ENCODE measurements at places on chromosomes 16 and 17.

GRCh38 chr17:56173958-56174835, 20.9 kb downstream of the ANKFN1 start:
- DNase-seq: no peak

DNA sequence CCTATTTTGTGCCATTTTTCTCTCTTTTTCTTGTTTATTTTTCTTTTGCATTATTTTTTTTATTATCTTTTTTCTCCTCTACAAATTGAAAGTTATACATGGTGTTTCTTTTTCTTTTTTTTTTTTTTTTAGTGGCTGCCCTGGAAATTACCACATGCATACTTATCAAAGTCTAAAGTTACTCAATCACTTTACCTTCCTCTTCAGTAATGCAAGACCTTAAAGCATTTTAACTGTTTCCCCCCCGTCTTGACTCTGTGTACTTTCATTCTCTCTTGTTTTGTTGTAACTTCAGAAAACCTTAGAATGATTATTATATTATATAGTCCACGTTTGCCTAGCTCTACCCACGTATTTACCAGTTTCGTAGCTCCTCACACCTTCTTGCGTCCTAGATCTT, 33.3 kb upstream of the SMPD3 start:
- DNase-seq: no peak

GRCh38 chr16:56985288-56985961, 3.9 kb upstream of the NLRC5 start:
- DNase-seq: no peak

GRCh38 chr17:17813055-17813724, 23.6 kb downstream of the SREBF1 start:
- no peak for DNase-seq

- DNase-seq: no peak
These were observed 7.2 kb downstream of the ARL2BP start for GRCh38 chr16:57252148-57252721.

DNA sequence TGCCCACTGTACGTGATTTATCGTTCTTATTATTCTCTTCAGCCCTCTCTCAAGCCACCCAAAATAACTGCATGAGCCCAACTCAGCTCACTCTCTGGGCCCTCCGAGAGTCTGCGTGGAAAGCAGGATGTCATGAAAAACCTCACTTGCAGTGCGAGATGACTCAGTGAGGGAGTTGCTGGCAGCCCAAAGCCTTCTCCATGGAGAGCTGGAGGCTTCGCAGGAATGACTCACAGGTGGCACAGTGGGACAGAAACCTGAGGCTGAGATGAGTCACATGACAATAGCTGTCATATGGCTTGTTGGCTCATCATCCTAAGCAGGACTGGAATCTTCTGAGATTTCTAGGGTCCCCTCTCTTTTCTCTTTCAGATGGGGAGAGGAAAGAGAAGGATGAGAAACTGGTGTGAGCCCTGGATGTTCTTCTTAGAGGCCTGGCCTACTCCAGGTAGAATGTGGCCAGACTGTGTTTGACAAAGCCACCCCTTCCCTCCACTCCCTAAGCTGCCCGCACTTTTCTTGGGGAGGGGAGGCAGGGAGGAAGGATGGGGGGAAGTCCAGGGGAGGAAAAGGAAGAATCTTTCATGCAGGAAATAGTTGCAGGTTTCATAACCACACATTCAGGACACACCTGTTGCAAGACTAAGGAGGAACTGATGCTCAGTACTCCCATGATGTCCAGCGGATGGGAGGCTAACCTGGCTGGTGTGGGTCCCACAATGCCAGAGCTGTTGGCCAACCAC, 160.6 kb upstream of the RPL38 start:
- no peak for DNase-seq

- no peak for DNase-seq
These were observed 196.8 kb downstream of the CBLN1 start for GRCh38 chr16:49084628-49085390.

GRCh38 chr16:53090591-53091411, 36.0 kb downstream of the CHD9 start:
- no peak for DNase-seq

- DNase-seq: no peak
These were observed 86.9 kb upstream of the CBX4 start for GRCh38 chr17:79926142-79926604.

- no peak for DNase-seq
These were observed 41.7 kb downstream of the RMI2 start for GRCh38 chr16:11386791-11387546.

- no peak for DNase-seq
These were observed 16.5 kb upstream of the SOX9 start for GRCh38 chr17:72104164-72104862.

GRCh38 chr17:66682283-66682682, 152.6 kb upstream of the CACNG5 start:
- no peak for DNase-seq

DNA sequence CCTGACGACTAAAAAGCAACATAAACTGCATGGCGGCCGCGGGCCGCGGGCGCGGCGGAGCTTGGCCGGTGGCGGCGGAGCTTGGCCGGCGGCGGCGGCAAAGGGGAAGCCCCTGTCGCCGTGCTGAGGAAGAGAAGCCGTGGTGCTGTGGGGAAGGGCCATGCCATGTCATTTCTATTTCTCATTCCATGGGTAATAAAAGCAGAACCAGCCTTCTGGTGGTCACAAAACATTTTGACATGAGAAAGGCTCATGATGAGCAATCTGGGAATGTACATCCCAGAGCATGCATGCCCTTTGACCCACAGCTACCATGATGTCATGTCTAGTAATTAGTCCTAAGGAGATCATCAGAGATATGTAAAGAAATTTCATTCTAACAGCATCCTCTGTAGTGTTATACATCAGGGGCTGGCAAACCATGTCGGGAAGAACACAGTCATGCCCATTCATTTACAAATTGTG, 23.9 kb upstream of the HEATR6 start:
- no peak for DNase-seq

DNA sequence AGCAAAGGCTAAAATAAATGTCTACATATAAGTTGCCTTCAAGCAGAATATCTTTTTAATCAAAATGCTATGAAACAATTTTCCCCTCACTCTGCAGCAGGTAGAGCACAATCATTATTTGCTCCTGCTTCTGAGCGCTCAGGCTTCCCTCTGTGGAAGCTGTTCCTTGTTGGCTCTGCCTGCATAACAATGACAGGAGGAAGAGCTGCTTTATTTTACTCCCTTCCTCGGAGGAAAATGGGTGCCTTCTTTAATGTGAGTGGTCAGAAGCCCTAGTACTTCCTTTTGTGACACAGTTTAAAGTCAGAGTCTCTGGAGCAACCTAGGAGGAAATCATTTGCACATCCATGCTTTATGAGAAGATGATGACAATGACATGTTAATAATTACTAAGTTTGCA, 492.1 kb downstream of the CDH8 start:
- DNase-seq: no peak

DNA sequence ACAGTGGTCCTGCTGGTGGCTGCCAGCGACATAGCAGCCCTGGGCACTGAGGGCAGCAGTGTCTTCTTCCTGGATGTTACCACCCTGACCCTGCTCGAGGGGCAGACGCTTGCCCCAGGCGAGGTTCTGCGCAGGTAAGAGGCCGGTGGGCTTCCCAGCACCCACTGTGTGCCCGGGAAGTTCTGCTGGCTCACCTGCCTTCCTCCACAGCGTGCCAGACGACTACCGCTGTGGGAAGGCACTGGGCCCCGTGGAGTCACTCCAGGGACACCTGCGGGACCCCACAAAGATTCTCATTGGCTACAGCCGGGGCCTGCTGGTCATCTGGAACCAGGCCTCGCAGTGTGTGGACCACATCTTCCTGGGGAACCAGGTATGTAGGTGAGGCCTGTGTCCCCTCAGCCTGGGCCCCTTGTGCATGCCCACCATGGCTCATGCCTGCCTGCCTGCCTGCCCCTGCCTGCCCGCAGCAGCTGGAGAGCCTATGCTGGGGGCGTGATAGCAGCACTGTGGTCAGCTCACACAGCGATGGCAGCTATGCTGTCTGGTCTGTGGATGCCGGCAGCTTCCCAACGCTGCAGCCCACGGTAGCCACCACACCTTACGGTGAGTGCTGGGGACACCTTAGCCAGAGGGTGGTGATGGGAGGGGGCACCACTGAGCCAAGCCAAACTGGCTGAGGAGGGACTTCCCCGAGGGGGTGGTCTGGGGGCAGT, 8.5 kb downstream of the LLGL1 start:
- DNase-seq: no peak

DNA sequence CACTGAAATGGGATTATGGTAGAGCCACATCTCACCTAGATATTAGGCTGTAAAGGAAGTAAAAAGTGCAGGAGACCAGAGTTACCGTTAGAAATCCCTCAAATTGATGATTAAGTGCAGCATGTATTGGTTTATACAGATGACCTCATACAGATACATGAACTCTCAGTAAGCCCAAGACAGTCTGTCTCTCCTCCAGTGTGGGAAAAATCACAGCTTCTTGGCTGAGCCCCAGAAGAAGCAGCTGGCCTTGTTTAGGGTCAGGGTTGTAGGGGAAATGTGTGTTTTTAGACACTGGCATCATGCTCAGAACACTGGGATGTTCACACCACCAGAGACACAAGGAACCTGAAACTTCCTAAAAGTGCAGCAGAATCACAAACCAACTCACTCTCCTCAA, 135.9 kb downstream of the KATNIP start:
- DNase-seq: no peak

DNA sequence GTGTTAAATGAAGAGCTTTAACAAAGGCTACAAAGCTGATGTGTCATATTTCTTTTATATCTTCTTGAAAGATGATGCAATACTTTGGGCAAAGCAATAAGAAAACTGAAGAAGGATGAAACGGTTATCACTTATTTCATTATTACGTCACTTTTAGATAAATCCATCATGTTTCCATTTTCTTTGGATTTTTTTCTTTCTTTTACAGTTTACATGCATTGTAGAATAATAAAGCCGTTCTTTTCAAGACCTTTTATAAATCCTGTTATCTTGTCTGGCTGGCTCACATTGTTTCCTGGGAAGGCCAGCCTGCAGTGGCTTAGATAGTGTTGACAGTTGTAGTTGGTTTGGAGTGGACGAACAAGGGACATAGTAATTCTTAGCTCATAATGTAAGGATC, 28.9 kb downstream of the TANC2 start:
- DNase-seq: no peak

- no peak for DNase-seq
These were observed 18.2 kb downstream of the WFDC1 start for GRCh38 chr16:84312783-84313382.

DNA sequence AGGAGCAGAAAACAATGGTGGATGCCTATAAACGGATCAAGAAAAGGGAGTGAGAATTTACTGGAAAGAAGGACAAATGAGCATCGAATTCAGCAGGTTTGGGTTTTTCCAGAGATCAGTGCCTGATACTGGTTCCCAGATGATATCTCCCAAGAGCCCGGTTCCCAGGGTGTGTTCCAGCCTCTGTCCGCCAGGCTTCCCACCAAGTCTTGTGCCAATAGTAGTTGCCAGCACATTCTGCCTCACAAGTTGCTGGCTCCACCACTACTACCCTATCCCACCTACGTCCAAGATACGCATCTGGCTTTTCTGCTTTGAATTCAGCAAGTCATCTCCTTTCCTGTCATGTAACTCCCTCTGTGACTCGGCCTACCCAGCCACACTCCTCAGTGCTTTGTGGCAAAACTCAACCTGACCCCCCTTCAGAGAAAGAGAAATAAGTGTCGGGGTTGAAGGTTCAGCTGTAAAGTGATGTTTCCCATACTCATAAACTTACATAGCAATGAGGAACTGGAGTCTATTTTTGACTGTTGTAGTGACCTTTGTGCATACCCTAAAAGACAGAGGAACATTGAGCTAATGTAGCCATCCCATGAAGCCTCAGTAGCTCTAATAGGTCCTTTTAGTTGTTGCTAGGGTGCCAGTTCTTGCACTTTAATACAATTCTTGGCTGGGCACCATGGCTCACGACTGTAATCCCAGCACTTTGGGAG, 277.0 kb downstream of the IRX3 start:
- DNase-seq: no peak

Data from naive thymus-derived CD4-positive, alpha-beta T cell (primary cell).